ENCODE measurements at places on chromosomes 3 and 15. TPM values are rescaled to one million over a fixed set of nuclear protein-coding genes. Genes with fewer than 3 reads are reported as not detected.

DNA sequence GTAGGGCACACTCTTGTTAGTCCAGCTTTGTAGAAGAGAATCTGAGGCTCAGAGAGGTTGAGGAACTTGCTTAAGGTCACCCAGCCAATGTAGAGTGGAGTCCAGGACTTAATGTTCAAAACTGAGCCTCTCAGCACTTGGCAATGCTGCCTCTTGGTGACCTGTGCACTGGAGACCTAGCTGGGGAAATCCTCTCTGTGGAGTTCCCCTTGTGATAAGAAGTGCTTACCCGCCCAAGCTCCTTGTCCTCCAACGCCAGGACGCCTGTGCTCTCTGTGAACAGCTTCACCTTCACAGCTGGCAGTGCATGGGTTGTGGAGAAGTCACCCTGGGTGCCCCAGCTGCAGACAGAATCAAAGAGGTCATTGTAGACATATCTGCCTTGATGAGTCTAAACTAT lies 219.1 kb upstream of the FEZF2 start:
- no peak for DNase-seq

DNA sequence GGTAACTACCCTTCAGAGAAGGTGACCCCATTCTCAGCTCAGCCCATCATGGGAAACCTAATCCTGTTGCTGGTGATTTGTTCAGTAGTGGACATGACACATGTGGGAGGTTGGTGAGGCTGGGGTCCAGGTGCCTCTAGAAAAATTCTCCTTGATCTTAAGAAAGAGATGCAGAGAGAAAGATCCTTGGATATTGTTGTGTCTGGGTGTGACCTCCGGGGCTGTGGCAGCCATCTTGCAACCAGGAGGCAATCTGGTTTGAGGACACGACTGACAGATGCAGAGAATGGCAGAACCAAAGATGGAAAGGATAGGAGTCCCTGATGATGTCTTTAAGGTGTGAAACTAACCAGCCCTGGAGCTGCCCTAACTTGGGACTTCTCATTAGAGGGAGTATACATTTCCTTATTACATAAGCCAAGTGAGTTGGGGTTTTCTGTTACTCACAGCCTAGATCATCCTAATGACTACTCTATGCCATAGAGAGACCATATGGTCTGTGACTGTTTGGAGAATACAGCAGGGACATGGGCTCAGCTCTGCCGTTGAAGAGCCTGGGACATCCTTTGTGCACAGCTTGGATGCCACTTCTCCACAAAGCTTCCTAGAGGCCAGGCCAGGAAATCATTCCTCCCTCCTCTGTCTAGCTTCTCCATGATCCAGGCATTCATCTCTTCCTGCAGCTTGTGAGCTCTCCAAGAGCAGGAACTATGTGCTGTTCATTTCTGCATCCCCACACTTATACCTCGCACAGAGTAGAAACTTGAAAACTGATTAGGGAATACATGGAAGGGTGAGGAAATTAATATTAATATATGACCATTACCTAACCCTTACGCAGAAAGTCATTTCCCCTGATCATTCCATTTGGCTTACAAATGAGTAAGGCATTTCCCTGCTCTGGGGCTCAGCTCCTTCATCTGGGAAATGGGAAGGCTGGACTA lies 45.9 kb downstream of the HRH1 start:
- DNase-seq, result no peak

GRCh38 chr3:13346481-13347389 lies 73.4 kb downstream of the NUP210 start:
- peak; percentile 29 for DNase-seq

FAM131A gene
- total RNA-seq, result 24.2 TPM

IRAK2 gene
- 6.3 TPM for total RNA-seq
